SIG-M5 (cell line): ENCODE measurements at places on chromosomes 6 and 20.

GRCh38 chr6:118198746-118199145 lies 291.7 kb downstream of the SLC35F1 start:
- no peak for DNase-seq

- DNase-seq: no peak
Measured at GRCh38 chr6:15401769-15402250, 155.9 kb downstream of the JARID2 start.

GRCh38 chr20:6605055-6605935 lies 162.2 kb upstream of the BMP2 start:
- DNase-seq: no peak

- DNase-seq: no peak
Measured at GRCh38 chr20:971346-971745, 30.8 kb downstream of the RSPO4 start.

DNA sequence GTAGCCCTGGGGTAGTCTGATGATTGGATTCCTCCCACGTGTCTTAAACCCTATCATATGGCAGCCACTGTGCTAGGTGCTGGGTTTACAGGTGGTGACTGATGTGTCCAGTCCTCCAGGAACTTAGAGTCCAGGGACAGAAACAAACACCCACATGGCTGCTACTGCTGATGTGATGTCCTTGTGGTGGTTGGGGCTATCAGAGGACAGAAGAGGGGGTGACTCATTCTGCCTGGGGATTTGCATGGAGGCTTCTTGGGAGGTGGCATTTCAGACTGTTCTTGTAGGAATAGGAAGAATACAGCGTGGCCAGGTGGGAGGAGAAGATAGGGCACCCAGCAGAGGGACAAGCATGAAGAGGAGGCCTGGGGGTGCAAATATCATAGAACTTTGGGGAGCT lies 9.8 kb downstream of the RAET1G start:
- DNase-seq: no peak

DNA sequence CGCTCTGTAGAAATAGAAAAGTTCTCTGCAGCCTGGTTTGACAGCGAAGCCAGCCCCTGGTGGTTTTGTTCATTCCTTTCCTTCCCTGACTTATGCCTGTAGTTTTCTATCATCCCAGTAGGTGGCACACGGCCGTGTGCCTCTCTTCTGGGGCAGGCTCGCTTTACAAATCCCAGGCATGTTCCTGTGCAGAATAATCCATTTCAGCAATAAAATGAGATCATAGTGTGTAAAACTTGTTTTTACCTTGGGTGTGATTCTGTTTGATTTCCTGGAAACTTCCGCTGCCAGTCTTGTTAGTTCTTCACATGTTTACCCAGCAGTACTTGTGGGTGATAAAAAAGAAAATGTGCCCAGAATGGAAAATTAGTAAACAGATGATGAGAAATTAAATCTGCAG lies 7.4 kb upstream of the INSM1 start:
- DNase-seq: no peak

GRCh38 chr6:22774129-22774528 lies 204.8 kb downstream of the HDGFL1 start:
- no peak for DNase-seq

DNA sequence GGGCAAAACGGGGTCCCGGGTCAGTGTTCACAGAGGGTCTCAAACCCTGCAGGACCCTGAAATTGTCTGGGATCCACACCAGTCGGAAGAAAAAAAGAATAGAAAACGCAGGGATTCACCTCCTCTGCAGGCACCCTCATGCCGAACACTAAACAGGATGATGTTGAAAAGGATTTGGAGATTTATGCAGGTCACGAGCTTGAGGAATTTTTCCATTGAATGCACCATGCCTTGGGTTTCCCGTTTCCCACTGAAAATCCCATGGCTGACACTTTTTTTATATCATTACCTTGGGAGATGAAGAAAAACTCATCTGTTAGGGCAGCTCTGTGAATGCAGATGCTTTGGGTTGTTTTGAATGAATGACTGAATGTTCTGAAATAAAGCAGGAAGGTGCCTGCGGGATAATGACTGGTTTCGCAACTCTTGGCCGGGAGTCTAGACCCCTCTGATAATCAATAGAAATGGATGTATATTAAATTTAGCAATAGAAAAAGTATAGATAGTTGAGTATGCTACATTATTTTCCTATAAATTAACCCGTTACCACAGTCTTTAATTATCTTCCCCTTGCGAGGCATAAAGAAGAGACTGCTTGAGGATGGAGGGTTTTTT lies 147.5 kb upstream of the AFDN start:
- no peak for DNase-seq

DNA sequence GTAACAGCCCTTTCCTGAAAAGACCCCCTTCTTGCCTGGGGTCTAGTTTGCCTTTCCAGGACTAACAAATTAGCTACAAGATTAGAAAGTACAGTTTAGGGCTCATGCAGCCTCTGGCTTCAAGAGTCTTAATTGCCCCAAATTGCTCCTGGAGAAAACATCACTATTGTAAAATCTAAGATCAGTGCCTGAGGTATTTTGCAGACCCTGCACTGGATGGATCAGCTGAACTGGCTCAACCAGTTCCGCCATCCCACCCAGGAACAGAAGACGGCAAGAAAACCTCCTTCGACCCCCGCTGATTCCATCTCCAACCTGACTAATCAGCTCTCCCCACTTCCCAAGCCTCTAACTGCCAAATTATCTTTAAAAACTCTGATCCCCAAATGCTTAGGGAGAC lies 236.5 kb upstream of the KCNG1 start:
- DNase-seq: no peak

DNA sequence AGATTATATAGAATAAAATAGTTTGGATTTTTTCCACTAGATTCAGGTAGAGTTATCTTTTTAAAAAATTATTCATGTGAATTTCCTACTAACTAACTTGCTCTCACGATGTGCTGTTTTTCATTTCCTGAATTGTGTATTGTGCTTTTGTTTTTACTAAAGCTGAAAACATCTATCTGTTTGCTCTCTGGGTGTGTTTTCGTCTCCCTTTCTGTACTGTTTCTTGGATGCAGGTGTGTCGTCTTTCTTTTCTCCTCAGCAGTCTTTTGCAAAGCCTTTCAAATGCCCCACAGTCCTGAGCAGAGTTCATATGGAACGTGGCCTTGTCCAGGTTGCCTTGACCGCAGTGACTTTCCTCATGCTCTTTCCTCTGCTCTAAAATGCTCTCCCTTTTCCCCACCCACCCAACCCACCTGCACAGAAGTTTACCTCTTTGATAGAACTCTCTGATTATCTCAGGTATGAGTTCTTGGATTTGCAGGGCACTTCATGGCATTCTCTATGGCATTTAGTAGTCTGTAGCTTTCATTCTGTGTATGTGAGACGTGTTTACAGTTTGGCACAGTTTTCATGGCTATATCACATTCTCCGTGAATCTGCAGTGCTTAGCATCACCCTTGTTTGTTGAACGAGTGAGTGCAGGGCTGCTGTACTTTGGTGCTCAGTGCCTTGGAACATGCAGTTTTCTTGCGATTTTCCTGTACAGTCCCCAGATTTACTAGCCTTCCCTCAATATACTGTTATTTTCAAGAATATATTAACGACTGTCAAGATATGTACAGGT lies 77.1 kb downstream of the FARS2 start:
- DNase-seq: no peak

DNA sequence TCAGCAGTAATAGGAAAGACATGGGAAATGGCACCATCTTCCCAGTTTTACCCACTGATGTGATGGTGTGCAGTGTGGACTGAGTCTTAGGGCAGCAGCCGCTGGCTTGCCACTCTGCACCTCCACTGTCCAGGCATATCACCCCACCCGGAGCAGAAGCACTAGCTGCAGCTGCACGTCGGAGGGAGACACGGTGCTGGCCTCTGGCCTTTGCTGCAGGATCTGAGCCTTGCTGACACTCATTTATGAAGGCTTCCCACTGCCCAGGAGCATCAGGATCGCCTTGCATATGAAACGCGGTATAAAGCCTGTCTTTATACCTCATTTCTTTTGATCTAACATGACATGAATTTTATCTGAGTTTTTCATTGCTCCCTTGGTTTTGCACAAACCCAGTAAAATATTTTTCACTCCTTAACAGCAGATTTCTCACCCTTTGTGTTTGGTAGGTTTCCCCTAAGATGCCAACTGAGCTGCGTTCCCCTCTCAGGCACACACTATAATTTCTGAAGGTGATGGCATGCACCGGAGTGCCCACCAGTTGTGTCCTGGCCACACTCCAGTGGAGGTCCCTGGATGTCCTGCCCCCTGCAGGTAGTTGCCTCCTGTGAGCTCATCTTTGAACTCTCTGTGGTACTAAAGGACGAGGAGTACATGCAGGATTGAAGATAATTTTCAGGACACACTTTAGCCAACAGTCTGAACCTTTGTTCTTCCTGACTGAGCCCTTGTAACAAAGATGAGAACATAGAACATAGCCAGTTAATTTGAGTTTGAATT lies 9.0 kb upstream of the EXOC2 start:
- no peak for DNase-seq

GRCh38 chr6:52305948-52306767 lies 21.6 kb upstream of the MCM3 start:
- DNase-seq: peak; percentile 45

GRCh38 chr6:125099211-125100073 lies 54.1 kb upstream of the TPD52L1 start:
- no peak for DNase-seq

DNA sequence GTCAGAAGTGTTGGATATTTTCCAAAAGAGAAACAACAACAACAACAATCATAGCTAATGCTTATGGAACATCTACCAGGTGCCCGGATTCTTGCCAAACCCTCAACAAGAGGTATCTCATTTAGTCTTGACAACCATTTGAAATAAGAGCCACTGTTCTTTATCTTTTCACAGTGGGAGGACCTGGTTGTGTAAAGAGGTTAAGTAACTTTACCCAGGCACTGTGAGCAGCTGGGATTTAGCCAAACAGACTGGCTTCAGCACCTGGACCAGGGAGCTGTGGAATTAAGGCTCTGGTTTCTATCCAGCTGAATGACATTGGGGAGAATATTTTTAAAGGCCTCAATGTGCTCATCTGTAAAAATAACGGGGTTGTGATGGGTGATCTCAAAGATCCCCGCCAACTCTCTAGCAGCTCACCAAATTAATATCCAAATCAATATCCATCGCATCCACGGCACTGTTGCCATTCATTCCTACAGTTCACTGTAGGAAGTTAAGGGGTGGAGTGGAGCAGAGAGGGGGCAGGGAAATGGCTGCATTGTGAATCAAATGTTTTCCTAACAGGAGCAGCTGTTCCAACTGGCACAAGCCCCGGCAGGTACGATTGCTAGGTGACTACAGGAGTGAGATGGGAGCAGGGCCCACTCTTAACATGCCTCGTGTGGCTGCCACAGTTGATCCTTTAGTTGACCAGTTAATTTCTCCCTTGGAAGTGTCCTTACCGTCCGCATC lies 61.8 kb downstream of the GCNT2 start:
- DNase-seq: no peak

- no peak for DNase-seq
Measured at GRCh38 chr6:20838113-20838512, 303.9 kb downstream of the CDKAL1 start.

- DNase-seq: no peak
Measured at GRCh38 chr20:50704971-50705370, 13.6 kb upstream of the RIPOR3 start.

GRCh38 chr6:55456016-55456415 lies 123.0 kb downstream of the HMGCLL1 start:
- DNase-seq: no peak

DNA sequence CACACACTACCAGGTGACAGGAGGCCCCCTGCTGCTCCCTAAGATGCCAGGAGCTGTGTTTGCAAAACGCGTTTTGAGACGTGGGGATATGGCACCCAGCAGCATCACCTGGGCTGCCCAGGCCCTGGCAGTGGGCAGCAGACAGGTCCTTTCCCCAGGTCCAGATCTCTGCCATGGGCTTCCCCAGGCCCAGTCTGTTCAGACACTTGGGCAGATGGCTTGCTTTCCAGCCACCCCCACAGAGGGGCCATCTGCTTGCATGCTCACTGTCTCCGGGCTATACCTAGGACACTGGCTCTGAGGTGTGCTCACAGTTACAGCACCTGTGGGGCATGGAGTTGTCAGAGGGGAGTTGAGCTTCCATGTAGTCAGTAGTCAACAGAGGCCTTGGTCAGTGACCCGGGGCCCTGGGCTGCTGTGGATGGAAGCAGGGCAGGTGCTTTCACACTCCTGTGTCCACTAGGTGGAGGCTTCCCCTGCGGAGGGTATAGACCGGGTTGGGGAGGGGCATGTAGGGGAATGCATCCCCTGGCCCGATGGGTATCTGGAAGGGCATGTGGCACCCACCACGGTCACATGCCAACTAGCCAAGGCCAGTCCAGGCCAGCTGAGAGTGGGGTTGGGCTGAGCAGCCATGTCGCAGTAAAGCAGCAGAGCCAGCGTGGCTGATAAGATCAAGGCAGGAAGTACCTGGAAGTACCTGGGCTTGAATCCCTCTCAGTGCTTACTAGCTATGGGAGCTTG lies 185.4 kb upstream of the SLC24A3 start:
- DNase-seq: no peak

DNA sequence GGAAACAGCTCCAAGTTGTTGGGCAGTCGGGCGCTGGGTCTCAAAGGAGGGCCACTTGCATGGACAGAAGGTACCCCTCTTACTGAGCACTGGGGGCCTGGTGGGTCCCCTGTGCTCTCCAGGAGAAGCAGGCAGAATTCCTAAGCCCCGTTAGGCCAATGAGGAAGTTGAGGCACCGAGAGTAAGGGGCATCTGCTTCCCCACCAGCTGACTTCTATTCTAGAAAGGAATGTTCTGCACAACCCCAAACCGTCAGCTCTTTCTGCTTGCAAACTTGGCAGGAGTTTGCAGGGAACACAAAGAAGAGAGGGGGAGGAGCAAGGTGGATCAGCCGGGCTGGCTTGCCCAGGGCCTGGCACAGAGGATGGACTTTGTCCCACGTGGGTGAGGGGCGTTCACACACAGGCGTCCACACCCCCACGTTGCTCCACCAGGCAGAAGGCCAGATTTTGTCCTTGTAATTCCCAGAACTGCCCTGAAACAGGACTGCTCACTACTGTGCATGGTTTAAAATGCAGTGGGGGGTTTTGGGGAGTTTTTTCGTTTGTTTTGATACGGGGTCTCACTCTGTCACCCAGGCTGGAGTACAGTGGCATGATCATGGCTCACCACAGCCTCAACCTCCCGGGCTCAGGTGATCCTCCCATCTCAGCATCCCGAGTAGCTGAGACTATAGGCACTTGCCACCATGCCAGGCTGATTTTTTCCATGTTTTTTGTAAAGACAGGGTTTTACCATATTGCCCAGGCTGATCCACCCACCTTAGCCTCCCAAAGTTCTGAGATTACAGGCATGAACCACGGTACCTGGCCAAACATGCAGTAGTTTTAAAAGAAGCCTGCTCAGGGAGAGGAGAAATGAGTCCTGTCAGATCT lies 93.3 kb downstream of the SNX5 start:
- no peak for DNase-seq

- DNase-seq: no peak
Measured at GRCh38 chr6:80535914-80536565, 429.6 kb downstream of the BCKDHB start.

DNA sequence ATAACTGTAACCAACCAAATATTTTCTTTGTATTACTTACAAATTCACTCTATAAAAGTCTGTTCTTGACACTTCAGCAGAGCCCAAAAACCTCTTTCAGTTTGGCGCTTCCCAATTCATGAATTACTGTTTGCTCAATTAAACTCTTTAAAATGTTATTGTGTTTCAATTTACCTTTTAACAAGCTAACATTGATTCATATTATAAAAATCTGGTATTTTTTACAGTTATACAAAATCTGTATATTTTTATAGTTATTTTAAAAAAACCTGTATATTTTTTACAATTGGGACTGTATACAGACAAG lies 75.3 kb upstream of the E2F3 start:
- no peak for DNase-seq

GRCh38 chr6:145865175-145865574 lies 50.6 kb upstream of the FBXO30 start:
- DNase-seq: no peak
